ENCODE measurements at places on chromosomes 13 and 19.
A peak's percentile ranks its signal among the peaks of the same experiment; 100 is the strongest.

DNA sequence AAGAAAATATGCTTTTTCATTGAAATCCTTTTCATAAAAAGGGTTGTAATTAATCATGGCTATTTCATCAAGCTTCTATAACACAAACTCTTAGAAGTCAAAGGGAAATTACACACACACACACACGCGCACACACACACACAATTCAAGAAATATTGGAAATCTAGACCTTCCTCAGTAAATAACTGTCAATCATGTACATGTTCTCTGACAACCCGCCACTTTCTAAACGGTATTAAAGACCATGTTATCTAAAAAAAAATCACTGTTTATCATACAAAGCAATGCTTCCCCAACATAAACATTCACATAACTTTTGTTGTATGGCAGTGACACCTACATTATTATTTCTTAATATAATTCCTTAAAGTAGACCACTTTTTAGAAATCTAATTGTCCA lies 132.2 kb downstream of the EFNB2 start:
- DNase-seq = no peak

DNA sequence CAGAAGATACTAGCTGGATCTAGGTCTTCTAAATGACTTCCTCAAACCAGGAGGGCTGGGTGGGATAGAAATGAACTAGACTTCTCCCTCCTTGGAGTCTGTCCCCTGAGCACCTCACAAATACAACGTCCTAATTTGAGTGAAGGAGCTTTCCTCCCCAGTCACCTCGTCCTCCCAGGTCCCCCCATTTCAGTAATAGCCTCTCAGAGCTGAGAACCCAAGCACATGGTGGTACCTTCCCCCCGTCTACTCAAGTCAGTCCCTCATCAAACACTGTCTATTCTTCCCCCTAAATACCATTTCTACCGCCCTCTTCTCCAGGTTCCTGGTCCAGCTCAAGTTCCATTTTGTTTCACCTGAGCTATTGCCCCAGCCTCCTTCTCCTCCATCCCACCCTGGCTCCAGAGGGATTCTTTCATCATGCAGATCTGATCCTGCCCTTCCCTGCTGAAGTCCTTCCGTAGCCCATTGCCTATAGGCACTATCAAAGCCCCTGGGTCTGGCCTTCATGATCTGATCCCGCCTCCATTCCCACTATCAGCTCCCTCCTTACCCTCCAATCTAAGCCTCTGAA lies 5.3 kb upstream of the PRKCG start:
- no peak for DNase-seq

- no peak for DNase-seq
These were observed 142.2 kb downstream of the TBC1D4 start for GRCh38 chr13:75339635-75340374.

DNA sequence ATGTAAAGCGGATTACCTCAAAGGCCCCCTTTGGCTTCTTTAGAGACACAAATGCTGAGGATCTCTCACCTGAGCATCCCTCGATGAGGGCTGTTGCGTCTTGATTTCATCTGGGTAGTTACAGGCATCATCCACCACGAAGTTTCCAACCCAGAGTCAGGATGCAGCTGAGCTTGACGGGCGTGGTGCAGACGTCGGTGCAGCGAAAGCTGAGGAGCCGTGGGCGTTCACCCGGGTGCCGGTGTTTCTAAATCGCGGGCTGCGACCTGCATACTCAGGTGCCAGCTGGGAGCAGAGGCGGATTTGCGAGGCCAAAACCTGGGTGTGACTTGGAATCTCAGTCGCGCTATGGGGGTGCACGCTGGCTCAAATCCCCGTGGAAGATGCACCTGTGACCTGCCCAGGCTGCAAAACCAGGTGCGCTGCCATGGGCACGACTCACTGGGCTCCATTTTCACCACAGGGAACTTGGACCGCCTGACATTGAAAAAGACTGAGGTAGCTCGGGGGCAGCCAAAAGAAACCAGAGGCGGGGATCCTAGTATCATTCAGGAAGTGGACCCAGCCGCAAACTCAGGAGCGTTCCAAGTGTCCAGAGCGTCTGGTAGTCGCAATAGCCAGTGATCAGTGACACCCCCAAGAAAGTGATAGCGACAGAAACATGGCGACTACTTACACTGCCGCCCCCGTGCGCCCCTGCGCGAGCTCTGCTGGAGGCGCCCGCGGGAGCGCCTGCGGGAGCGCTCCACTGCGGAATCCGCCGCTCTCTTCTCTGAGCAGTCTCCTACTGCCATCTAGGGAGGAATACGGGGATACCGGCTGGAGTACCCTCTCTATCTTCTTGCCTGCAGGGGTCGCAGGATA lies 36.4 kb upstream of the IGFL4 start:
- peak; percentile 56 for DNase-seq

GRCh38 chr13:30576528-30576927 lies 41.2 kb upstream of the USPL1 start:
- DNase-seq = no peak

DNA sequence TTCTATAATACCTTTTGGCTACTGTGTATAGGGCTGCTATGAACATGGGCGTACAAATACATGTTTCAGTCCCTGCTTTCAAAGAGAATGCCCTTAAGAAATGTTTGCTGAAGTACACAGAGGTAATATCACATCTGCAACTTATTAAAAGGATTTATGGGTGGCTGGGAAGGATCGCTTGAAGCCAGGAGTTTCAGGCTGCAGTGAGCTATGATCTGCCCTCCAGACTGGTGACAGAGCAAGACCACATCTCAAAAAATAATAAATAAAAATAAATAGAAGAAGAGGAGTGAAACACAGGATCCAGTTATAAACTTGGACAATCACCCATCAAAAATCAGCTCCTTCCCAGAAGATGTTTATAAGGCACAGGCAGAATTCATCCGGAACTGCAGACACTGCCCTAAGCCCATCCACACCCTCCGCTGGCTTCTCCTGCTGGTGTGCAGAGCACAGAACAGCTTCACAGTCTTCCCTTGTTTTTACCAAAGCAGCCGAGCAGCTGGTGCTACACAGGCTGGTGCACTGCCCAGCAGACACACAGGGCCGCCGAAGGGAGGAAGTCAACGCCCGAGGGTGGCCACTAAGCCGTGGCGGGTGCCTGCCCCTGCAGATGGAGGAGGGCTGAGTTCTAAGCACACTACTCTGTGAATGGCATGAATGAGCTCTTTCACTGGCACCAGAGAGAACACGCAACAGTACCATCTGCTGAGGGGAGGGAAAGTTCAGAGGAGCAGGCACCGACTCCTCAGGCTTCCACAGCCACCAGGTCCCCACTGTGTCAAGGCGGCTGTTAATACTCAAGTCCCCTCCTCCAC lies 44.0 kb downstream of the BRD4 start:
- no peak for DNase-seq

GRCh38 chr19:16927883-16928282 lies 39.1 kb downstream of the F2RL3 start:
- no peak for DNase-seq

- peak; percentile 23 for DNase-seq
These were observed 415.4 kb downstream of the SLITRK5 start for GRCh38 chr13:88086577-88086976.

GRCh38 chr13:111790621-111791020 lies 276.3 kb upstream of the SOX1 start:
- DNase-seq = no peak

DNA sequence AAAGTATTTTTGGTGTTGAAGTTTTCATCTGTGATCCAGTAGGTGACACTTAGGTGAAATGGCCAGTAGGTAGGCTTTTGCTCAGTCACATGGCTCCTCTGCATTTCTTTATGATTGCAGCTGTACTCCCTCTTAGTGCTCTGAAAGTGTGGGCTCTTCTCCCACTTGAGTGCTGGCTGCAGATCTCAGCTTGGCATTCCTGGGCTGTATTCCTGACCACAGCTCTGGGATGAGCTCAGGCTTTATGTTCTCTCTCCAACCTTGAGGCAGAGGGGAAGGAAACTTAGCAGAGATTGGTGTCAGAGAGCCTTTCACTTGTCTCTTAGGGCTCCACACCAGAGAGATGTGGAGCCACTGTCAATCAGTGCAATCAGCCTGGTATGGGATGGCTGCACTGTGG lies 254.3 kb downstream of the NDFIP2 start:
- no peak for DNase-seq

GRCh38 chr13:110157718-110158117 lies 149.2 kb downstream of the COL4A1 start:
- no peak for DNase-seq

- DNase-seq = no peak
These were observed 62.8 kb downstream of the WDFY2 start for GRCh38 chr13:51647067-51647466.

GRCh38 chr19:40702337-40703012 lies 12.0 kb upstream of the NUMBL start:
- DNase-seq = no peak

- DNase-seq = no peak
These were observed 158.8 kb downstream of the NHLRC3 start for GRCh38 chr13:39196965-39197646.

DNA sequence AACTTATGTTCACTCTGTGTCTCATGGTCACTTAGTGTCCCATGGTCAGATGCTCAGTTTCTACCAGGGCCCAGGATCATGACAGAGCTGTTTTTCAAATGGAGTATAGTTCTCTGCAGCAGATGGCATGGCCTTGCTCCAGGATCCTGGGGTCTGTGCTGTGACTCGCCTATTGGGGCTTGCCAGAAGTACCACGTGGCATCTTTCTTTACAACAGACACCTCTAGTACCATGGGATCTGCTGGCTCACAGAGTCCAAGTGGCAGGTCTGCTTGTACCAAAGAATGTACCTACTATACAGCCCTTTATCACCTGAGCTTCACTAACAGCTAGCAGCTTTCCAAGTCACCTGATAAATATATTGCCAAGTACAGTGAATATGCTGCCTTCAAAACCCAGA lies 6.0 kb upstream of the RNF6 start:
- no peak for DNase-seq

- no peak for DNase-seq
These were observed 28.5 kb upstream of the TEX29 start for GRCh38 chr13:111291908-111292307.

DNA sequence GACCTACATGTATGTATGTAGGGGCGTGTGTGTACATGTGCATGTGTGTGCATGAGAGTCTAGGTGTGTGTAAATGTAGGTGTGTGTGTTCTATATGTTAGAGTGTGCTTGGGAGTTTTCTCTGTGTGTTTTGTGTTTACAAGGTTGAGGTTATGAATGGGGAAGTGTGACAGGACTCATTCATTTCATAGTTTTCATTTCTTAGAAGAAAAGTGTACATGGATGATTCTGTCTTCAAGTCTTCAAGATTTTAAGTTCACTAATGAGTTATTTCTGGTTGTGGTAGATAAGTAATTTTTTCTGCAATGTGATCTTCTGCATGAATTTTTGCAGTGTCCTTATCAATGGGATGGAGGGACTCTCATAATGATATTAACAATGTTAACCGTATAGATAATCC lies 118.2 kb upstream of the SLC10A2 start:
- no peak for DNase-seq

GRCh38 chr13:95564733-95565291 lies 12.3 kb downstream of the CLDN10 start:
- DNase-seq = no peak

DNA sequence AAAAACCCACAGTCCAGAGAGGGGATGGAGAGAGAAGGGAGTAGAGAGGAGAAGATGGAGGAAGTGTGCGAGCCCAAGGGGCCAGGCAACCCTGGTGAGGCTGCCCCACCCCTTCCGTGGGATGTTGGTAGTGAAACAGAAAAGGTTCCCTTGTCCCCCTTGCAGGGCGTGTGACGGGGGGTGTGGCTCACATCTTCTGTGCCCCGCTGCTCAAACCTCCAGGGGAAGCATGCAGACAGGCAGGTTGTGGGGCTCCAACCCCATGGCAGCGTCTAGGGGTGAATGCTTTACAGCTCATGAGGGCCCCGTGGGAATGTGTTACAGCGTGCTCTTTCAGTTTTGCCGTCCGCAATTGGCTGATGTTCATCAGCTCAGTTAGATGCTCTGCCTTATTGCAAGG lies 14.7 kb upstream of the EVI5L start:
- no peak for DNase-seq

- peak; percentile 98 for DNase-seq
These were observed 547.0 kb upstream of the SLITRK5 start for GRCh38 chr13:87123987-87124784.

GRCh38 chr19:44725251-44725650 lies 23.3 kb upstream of the BCL3 start:
- no peak for DNase-seq

- no peak for DNase-seq
These were observed 495 bp downstream of the LSR start for GRCh38 chr19:35249146-35249847.

GRCh38 chr13:73945382-73945781 lies 188.8 kb downstream of the KLF12 start:
- DNase-seq = no peak

DNA sequence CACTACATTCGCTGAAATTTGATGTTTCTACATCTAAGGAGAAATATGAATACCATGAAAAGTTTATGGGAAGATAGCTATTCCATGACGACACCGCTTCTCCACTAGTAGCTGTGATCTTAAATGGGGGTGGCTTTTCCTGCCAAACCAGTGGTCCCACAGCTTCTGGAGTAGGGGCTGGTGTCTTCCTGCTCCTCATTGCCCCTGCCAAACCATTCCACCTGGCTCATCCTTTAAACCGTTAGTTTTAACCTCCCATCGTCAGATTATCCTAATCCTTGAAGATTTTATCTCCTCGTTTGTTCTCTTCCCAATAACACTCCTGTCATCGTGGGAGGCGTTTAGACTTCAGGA lies 568 bp upstream of the ZNF230 start:
- no peak for DNase-seq

DNA sequence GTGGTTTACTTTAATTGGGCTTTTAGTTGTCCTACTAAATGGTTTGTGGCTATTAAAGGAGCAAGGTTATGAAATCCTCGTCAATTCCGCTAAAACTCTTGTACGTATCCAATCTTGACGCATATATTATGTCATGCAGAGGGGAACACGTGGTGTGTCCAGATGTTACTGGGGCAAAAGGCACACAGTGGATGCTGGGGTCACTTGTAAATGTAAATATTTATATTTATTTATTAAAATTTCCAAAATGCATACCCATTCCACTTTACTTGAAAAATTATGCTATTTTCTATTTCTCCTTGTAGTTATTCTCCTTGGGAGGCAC lies 36.7 kb upstream of the SLC46A3 start:
- no peak for DNase-seq

Measured in AG04450 (cell line).